AG10803 (cell line): ENCODE measurements at places on chromosomes 6 and 20.
A peak's percentile ranks its signal among the peaks of the same experiment; 100 is the strongest.

- peak; percentile 60 for DNase-seq
Measured at GRCh38 chr6:134707342-134708031, 242.4 kb downstream of the ALDH8A1 start.

GRCh38 chr6:99185525-99185924 is 163.9 kb downstream of the FAXC start:
- DNase-seq = no peak

GRCh38 chr20:62241506-62241905 is 3.2 kb downstream of the OSBPL2 start:
- DNase-seq = no peak

- peak; percentile 13 for DNase-seq
Measured at GRCh38 chr6:72784071-72784470, 162.2 kb downstream of the KCNQ5 start.

DNA sequence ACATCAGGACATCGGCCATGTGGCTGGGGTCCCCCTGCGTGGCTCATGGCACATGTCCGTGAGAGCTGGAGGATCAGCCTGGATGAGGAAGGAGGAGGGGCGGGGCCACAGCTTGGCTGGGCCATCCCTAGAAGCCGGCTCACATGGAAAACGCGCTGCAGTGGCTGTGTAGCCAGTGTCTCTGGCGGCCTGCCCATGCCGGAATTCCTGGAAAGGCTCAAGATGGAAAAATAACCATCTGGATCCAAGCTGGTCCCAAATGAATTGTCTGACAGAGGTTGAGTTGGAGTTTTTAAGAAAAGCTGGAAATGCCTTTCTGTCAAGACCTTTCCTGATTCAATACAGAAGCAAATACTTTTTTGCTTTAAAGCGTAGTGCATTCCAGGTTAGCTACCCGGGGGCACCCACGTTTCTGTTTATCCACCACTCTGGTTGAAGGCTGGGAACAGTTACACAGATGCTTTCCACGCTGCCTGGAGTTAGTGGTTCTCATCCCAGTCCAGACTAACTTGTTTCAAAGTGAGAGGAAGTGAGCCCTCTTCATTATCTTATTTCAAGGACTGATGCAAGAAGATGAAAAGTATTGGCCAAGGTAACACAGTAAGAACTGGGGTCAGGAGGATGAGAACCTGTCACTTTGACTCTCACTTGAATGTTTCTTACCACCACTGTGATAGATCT is 99.0 kb downstream of the GMPR start:
- DNase-seq = peak; percentile 99

- no peak for DNase-seq
Measured at GRCh38 chr6:10719964-10720264, 3.0 kb upstream of the TMEM14C start.

- no peak for DNase-seq
Measured at GRCh38 chr6:128343706-128344105, 176.7 kb downstream of the PTPRK start.

DNA sequence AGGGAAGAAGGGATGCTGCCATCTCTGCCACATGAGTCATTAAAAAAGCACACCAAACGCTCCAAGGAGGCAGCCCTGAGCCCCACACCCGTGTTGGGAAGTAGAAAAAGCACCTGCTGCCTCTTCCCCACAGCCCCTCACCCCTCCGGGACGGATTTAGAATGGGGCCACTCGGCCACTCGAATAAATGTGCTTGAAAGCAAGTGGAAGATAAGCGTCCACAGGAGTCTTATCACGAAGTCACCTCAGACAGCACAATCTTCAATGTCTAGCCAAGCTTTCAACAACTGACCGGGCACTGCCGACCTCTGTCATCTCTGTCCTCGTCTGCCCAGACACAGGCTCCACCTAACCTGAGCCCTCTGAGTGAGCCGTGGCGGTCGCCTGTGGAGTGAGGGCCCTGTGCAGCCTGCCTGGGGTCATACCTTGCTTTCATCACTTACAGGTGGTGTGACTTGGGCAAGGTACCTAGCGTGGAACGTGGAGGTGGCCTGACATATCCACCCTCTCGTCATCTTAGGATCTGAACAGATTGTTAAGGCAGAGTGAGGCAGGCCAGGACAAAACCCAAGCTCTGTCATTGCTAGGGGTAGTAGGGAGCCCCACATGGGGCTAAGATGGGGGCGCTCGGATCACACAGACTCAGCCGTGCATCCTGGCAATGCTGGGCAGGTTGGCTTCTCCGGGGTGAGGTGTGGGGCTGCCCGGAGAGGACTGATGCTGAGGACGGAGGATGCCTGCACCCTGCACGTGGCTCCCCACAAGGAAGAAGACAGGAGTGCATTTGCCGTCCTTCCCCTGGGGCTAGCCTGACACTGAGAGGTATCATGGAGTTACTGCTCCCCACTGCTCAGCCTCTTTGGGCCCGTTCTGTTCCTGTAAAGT is 34.8 kb downstream of the PSMG4 start:
- DNase-seq = no peak

DNA sequence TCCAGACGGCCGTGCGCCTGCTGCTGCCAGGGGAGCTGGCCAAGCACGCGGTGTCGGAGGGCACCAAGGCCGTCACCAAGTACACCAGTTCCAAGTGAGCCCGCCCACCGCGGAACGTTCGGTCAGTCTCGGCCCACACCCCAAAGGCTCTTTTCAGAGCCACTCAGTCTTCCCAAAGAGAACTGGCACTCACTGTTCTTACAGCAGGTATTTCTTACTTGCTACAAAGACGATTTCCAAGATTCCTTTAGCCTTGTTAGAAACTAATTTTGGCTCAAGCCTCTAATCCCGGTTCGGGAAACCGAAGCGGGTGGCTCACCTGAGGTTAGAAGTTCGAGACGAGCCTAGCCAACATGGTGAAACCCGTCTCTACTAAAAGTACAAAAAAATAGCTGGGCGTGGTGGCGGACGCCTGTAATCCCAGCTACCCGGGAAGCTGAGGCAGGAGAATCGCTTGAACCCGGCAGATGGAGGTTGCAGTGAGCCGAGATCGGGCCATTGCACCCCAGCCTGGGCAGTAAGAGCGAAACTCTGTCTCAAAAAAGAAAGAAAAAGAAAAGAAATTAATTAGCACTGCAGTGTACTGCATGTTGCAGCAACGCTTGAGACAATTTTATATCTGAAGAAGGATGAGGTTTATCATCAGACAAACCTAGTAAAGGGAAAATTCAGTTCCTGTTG is 73.1 kb downstream of the OR2B2 start:
- DNase-seq = peak; percentile 39

- no peak for DNase-seq
Measured at GRCh38 chr20:39010496-39010895, 48.4 kb downstream of the DHX35 start.

GRCh38 chr20:49594143-49594930 is 26.4 kb upstream of the PTGIS start:
- DNase-seq = peak; percentile 97

- peak; percentile 25 for DNase-seq
Measured at GRCh38 chr6:69026243-69026642, 391.2 kb downstream of the ADGRB3 start.

- DNase-seq = no peak
Measured at GRCh38 chr6:135640449-135641111, 143.0 kb upstream of the AHI1 start.

GRCh38 chr6:99810942-99811620 is 182.9 kb downstream of the MCHR2 start:
- DNase-seq = no peak

GRCh38 chr6:143059663-143060353 is 881 bp upstream of the AIG1 start:
- peak; percentile 91 for DNase-seq

DNA sequence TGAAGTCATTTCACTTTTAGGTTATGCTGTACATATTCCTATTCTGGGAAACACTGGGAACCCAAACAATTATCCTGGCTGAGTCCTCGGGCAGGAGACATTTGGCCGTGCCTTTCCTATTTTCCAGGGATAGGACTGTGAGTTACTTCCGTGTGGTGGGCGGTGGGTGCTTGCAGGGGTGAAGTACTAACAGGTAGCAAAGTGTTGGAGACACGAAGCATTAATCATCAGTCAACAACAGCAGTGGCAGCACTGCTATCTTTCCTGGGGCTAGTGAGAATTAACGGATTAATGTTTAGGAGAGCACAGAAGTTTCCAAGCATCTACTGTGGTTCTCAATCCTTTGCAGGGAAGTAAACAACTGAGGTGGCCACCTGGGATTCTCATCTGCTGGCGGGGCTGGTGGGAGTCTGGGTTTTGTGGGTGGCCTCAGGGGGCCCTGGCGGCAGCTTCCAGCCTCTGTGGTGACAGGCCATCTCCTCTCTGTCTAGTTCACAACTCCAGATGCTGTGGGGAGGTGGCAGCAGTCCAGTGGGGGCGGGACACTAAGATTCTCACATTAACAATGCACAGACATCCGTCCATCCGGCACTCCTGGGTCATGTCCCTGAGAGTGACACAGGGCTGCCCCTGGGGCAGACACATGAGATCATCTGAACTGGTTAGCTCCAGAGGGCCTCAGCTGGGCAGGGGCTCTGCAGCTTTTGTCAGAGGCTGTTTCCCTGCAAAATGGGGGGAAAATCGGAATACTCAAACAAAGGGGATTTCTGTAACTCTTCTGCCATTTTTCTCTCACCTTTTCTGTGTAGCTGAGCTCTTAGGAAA is 90.9 kb downstream of the GJA10 start:
- DNase-seq = peak; percentile 80

- peak; percentile 77 for DNase-seq
Measured at GRCh38 chr6:155418017-155418761, 37.5 kb downstream of the NOX3 start.

DNA sequence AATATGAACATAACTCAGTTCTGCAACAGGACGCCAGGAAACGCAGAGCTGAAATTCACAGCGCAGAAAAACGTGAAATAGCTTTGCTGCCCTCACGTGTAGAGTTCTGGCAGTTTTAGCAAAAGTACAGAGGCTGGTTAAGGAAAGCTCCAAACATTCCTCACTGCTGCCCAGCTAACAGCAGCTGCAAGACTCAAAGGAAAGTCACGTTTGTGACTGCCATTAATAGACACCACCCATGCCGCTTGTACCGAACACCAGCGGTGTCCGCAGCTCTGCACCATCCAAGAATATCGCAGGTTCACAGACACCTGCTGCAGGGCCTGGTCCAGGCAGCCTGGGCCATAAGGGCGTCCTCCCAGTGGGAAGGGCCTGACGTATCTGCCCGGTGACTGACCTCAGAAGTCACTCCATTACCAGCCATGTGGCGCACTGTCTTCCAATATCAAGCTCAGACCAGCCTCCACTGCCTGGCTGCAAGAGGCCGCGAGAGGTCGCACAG is 61.4 kb downstream of the WDR27 start:
- peak; percentile 67 for DNase-seq

GRCh38 chr6:93376026-93376540 is 43.3 kb downstream of the EPHA7 start:
- no peak for DNase-seq

- DNase-seq = no peak
Measured at GRCh38 chr6:20630136-20630535, 95.9 kb downstream of the CDKAL1 start.

DNA sequence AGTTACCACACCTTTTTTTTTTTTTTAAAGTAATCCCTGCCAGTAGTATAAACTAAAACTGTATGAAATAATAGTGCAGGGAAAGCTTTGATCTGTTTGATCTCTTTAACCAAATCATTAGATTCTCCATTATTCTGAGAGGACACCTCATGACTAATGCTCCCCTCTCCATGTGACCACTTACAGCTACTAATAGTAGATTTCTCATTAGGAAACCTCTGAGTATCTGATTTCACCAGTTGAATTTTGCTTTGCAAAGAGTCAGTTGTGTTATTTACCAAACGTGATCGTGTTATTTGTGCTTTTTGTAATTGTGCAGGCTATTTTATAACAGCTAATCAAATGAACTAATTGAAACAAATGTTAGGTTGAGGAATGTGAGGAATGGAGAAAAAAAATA is 12.5 kb downstream of the CASP8AP2 start:
- no peak for DNase-seq

- no peak for DNase-seq
Measured at GRCh38 chr6:10883312-10884244, 1.7 kb upstream of the GCM2 start.

DNA sequence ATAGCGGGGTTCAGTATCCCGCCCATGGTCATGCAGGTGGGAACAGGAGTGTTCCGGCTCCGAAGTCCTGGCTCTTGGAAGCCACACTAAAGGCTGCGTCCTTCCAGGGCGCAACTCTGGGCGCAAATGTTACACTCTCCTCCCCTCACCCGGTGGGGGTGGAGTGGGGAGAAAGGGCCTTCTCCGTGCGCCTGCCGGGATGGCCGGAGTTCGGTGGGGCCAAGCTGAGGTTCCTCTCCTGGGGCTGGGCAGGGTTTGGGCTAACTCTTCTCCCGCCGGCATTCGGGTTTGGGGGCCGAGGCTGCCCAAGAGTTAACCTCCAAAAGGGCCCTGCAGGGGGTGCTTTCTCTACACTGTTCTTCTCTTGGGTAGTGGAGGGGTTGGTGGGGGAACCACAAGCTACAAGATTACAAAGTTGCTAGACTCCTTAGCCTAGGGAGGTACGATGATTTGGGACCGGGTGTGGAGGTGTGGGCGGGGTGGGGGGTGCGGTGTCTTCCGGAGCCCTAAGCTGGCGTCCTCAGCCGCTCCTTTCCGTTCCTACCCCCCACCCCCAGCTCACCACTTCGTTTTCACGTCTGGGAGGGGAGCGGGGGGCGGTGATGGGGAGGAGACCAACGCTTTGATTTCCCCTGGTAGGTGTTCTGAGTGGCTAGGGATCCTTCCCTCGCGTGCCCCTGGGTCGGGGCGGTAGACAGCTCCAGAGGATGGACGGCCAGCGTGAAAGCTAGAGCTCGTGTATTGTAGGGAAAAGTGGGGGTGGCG is 12.3 kb downstream of the NRN1 start:
- no peak for DNase-seq

DNA sequence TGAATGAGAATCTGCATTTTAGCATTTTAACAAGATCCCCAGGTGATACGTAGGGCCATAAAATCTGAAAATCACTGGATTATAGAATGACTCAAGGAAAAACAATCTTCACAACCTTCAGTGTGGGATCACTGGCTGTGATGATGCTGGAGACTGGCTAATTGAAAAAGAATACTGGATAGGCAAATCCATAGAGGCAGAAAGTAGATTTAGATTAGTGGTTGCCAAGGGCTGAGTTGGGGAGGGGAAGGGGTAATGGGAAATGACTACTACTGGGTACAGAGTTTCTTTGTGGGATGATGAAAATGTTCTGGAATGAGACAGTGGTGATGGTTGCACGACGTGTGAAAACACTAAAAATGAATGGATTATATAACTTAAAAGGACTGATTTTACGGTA is 84.1 kb downstream of the CDK19 start:
- no peak for DNase-seq

DNA sequence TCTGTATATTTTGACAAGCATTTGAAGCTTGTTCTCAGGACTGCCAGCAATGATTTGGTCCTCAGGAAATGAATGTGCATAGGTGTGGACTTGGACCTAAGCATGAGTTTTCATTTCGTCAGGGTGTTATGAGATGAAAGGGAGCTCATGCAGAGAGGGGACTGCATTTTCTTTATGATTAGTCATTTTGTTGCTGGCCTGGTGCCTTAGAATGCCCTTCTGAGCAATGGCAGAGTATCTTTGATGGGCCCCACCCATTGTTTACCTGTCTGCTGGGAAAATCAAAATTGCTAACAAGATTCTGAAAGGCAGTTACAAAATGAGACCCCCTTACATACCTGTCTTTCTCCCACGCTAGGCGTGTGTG is 51.5 kb upstream of the MTHFD1L start:
- DNase-seq = no peak
